ENCODE measurements at places on chromosomes 5 and 9. TPM values are rescaled to one million over a fixed set of nuclear protein-coding genes. Genes with fewer than 3 reads are reported as not detected.

PIP5KL1 gene
- total RNA-seq: 2.9 TPM

CDO1 gene
- 1.7 TPM for total RNA-seq

INSYN2B gene
- 9.9 TPM for total RNA-seq

SARDH gene
- 0.30 TPM for total RNA-seq

IL5 gene
- not detected for total RNA-seq

Measured in endothelial cell of umbilical vein (primary cell).